H4 (cell line): ENCODE measurements at places on chromosomes 13 and 19. TPM values are rescaled to one million over a fixed set of nuclear protein-coding genes. Genes with fewer than 3 reads are reported as not detected.

The TMEM272 gene
- total RNA-seq, result not detected in 2 replicates

The SHANK1 gene
- total RNA-seq, result 0.68 and 2.2 TPM in 2 replicates

The C2CD4C gene
- total RNA-seq, result 0.78 and 0.93 TPM in 2 replicates

The CACNG7 gene
- not detected in 2 replicates for total RNA-seq

The C19orf44 gene
- 6.7 and 7.7 TPM in 2 replicates for total RNA-seq

The CBARP gene
- total RNA-seq, result 0.37 and 1.2 TPM in 2 replicates

The C19orf81 gene
- 5.0 and 5.3 TPM in 2 replicates for total RNA-seq

The MIA gene
- total RNA-seq, result 1.1 TPM in 1 of 2 replicates, not detected in the other

The EID2 gene
- 10.8 and 11.5 TPM in 2 replicates for total RNA-seq

The KLHL1 gene
- not detected in 2 replicates for total RNA-seq

The RASAL3 gene
- not detected in 2 replicates for total RNA-seq

The KLK13 gene
- not detected in 2 replicates for total RNA-seq

The CERS4 gene
- total RNA-seq, result 12.7 and 13.9 TPM in 2 replicates

The CD22 gene
- 1.9 and 6.1 TPM in 2 replicates for total RNA-seq

The CCDC70 gene
- not detected in 2 replicates for total RNA-seq

GRCh38 chr13:45417790-45418534 lies at the start of gene SLC25A30:
TSS of gene SLC25A30 (minus strand) at chr13:45418373. CDS start at chr13:45411425, 6,948 bp downstream.
- DNase-seq, result peak; percentile 77

DNA sequence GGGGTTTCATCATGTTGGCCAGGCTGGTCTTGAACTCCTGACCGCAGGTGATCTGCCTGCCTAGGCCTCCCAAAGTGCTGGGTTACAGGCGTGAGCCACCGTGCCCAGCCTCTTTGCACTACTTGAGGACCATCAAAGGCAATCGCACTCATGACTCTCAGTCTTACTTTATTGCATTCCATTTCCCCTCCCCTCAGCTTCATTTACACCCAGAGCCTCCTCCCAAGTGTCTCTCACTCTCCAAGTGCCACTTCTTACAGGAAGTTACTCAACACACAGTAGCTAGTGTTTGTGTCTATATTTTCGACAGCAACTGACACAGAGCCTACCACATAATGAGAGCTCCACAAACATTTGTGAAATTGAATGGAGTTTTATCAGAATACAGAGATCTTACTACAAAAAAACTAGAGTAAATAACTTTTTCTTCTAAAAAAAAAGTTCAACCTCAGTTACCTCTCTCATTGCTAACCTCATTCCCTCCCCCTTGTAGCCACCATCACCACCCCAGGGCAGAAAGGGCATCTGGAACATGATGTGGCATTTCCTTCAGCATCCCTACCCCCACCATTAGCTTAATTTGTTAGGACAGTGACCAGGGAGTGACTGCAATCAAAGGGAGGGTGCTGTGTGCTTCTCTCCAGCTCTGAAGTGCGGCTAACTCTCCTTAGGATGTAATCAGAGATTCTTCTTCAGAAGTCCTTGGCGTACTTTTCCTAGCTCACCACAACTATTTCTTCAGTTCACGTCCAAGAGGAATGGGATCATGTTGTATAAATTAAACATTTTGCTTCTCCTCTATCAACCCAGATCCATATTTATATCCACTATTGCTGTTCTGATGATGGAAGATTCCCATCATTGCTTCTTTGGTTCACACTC lies 17.0 kb upstream of the RUBCNL start:
- no peak for DNase-seq

- DNase-seq, result no peak
These were observed 76.9 kb downstream of the TNFSF13B start for GRCh38 chr13:108346376-108346775.

- DNase-seq, result no peak
These were observed 179.8 kb upstream of the NBEA start for GRCh38 chr13:34762312-34762711.

GRCh38 chr13:46627462-46627861 lies 74.5 kb downstream of the LRCH1 start:
- no peak for DNase-seq

- no peak for DNase-seq
These were observed 24.0 kb upstream of the ALOX5AP start for GRCh38 chr13:30711375-30711774.

GRCh38 chr19:4642625-4643024 lies 3.3 kb downstream of the TNFAIP8L1 start:
- no peak for DNase-seq

DNA sequence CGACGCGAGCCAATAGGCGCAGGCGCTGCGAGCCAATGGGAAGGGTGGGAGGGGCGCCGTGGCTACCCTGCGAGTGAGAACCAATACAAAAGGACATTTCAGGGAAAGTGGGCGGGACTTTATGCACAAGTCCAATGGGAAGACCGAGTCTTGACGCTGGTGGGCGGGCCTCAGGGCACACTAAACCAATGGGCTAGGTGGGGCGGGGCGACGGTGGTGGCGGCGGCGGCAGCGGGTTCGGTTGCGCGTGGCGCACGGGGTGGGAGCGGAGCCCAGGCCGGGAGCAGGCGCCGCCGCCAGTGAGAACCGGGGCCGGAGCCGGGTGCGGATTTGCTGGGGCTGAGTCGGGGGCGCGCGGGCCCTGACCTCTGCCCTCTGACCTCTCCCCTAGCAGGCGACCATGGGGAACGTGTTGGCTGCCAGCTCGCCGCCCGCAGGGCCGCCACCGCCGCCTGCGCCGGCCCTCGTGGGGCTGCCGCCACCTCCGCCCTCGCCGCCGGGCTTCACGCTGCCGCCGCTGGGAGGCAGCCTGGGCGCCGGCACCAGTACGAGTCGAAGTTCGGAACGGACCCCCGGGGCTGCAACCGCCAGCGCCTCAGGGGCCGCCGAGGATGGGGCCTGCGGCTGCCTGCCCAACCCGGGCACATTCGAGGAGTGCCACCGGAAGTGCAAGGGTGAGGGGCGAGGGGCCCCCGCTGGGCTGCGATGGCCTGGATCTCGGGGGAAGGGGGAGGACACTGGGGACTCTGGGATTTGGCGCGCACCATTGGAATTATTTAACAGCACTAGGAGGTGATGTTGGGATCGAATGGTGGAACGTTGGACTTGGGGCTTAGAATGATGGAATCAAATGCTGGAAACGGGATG lies at the start of gene TOMM40:
Gene TOMM40 (plus strand): TSS at position 239 of the 867 bp plus-strand sequence. CDS start 162 bp downstream, at position 401.
- DNase-seq, result peak; percentile 98

- no peak for DNase-seq
These were observed 6.7 kb downstream of the ATP1A3 start for GRCh38 chr19:41987141-41987860.

DNA sequence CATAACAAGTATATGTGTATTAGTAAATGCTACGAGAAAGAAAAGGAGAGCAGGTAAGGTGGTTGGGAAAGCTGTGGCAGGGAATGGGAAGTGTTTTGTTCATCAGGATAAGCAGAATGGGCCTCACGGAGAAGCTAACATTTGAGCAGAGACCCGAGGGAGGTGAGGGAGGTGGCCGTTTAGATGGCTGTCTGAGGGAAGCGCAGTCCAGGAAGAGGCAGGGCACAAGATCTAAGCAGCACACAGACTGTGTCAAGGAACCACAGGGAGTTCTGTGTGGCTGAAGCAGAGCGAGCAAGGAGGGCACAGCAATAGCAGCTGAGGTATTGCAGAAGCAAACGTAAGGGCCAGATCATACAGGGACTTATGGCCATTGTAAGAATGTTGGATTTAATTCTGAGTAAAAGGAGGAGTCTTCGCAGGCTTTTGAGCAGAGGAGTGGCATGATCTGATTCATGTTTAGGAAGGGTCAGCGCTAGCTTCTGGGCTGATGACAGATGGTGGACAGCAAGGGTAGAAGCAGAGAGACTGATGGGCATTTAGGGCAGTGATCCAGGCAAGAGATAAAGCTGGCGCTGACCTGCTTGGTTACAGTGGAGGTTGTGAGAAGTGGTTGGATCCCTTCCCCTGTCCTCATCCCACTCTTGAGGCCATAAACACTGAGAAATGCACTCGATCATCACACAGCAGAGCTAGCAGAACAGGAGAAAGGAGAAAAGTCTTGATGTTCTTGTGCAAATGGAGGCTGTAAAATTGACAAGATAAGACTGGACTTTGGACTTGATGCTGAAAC lies 199.9 kb downstream of the LACC1 start:
- no peak for DNase-seq

DNA sequence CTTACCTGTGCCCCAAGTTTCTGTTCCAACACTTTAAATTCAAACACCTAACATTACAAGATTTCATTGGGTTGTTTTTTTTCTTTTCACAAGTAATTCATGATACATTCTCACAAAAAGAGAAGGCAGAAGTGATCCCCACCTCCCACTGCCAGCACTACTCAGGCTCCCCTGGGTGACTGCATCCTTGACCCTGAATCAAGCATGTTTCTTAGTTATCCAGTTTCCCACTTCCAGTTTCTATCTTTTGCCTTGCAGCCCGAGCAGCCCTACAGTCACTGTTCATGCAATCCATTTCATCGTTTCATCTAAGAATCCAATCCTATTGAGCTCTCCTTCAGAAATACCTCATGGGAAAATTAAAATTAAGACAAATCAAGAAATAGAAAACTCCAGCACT lies 61.4 kb downstream of the RNASEH2B start:
- no peak for DNase-seq

GRCh38 chr19:34904664-34905527 lies 21.8 kb upstream of the ZNF30 start:
- DNase-seq, result no peak

DNA sequence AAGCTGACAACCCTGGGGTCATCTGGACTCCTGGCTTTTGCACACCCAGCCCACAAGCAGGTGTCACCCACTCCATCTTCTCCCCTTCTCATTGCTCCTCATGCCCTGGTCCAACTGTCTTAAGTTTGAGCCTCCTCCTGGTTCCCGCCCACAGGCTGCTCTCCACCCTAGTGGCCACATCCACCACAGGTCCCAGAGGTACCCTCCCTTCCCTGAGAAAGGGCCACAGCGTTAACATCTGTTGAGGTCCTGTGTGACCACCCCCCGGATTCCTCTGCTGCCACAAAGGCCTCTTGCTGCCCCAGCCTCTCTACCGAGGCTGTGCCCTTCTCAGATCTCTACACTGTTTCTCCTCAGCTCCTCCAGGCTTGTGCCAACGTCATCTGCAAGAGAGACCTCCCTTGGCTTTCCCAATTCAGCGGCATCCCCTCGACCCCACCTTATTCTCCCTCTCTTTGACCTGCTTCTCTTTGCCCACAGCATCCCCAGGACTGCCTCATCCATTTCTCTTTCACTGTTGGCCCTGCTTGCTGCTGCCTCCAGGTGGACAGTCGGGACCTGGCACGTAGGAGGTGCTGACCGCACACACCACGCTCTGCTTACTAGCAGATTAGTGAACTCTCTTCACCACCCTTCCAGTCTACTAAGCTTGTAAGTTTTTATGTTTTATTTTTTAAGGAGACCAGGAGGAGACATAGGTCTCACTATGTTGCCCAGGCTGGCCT lies 33.3 kb downstream of the SUGP2 start:
- DNase-seq, result no peak

DNA sequence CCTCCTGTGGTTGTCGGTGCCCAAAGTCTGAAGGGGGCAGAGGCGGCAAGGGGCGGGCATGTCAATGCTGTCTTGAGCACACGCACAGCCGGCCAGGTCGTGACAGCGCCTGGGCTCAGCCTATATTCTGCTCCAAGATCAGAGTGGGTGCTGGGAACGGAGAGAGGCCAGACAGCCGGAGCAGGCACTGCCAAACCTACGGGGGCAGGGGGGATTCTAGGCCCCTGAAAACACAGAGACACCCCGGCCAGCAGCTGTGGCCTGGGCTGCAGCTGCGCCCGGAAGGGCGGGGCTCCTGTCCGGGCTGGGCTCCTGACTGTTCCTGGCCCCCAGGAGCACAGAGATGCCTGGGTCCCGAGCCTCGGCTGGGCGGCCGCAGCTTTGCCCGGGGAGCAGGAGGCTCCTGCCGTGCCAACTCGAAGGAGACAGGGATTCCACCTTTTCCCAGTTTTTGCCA lies 2662.9 kb upstream of the PCDH20 start:
- no peak for DNase-seq

DNA sequence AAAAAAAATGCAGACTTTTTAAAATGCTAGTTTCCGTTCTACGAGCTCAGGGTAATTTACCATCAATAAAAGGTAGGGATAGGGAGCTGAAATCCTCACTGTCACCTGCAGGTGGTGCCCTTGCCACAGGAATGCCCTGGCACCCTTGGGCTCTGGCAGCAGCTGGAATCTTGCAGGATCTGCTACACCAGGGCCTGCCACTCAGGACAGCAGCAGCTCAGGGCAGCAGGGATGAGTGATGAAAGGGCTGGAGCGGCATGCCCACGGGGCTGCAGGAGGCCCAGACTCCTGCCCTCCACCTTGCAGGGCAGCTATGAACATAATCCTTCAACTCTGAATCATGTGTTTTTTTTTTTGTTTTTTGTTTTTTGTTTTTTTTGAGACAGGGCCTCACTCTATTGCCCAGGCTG lies 54.0 kb downstream of the GNG7 start:
- DNase-seq, result peak; percentile 76

GRCh38 chr13:31361673-31362072 lies 161.9 kb downstream of the B3GLCT start:
- no peak for DNase-seq

DNA sequence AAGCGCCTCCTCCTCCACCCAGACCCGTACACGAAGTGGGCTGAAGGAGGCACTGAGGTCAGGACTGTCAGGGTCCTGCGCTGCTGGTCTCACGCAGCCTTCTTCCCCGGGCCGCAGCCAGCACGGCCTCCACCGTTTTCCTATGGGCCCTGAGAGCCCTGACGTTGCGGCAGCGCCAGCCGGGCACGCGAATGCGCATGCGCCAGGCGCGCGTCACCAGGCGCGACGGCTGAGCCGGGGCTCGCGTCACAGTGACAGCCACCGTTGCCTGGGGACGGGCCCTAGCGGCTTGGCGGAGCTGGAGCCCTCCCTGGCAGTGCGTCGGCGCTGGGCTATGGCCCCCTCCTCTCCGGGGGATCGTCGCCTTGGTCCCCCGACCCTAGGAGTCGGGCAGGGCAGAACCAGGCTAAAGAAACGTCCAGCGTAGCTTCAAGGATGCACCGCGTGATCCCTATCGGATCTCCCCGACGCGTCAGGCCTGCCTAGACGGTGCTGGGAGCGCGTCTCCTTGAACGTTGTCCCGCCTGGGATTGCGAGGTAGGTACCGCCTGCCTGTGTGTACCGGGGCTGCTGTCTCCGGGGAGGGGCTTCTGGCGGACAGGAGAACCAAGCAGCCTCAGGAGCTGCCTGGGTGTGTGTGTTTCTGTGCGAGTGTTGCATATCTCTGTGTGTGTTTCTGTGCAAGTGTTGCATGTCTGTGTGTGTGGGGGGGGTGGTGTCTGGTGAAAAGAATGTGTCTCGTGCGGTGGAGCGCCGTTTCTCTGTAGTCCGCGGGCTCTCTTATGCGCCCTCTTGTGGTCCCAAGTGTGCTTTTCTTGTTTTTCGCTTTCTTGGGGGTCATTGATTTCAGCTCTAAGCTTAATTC lies 43.2 kb downstream of the ZNF571 start:
- no peak for DNase-seq

GRCh38 chr19:54424201-54424600 lies 8.9 kb downstream of the TTYH1 start:
- DNase-seq, result no peak

- DNase-seq, result no peak
These were observed 428.3 kb upstream of the MIR17HG start for GRCh38 chr13:90919153-90919552.
